ENCODE measurements at places on chromosomes 7 and 10.

DNA sequence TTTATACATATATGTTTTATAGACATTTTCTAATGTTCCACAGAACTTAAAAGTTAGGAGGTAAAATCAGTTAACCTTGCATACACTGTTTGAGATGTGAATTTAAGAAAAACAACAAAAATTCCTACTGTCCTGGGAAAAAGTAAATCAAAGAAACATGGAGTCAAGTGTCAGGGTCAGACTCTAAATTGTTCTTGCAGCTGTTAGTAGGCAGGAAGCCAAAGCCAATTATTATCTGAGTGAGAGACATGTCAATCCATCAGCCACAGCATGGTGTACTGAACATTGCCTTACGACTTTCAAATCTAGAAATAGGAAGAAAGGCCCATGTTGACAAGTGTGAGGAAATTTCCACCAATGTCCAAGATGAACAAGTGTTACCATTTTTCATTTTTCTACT lies 461.2 kb upstream of the MBL2 start:
- DNase-seq: no peak

GRCh38 chr10:102668326-102669107 lies 24.2 kb downstream of the TRIM8 start:
- no peak for DNase-seq

DNA sequence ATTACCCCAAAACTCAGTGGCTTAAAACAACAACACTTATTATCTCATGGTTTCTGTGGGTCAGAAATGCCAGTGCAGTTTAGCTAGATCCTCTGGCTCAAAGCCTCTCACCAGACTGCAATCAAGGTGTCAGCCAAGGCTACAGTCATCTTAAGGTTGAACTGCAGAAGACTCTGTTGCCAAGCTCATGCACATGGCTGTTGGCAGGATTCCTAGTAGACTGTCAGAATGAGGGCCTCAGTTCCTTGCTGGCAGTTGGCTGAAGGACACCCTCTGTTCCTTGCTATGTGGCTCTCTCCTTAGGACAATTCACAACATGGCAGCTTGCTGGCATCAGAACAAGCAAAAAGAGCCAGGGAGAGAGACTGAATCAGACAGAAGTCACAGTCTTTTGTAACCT lies 34.7 kb downstream of the TOMM7 start:
- no peak for DNase-seq

- DNase-seq: no peak
Observed at GRCh38 chr10:48691812-48692528, 7.3 kb downstream of the WDFY4 start.

- no peak for DNase-seq
Observed at GRCh38 chr7:81430150-81430549, 339.7 kb downstream of the HGF start.

DNA sequence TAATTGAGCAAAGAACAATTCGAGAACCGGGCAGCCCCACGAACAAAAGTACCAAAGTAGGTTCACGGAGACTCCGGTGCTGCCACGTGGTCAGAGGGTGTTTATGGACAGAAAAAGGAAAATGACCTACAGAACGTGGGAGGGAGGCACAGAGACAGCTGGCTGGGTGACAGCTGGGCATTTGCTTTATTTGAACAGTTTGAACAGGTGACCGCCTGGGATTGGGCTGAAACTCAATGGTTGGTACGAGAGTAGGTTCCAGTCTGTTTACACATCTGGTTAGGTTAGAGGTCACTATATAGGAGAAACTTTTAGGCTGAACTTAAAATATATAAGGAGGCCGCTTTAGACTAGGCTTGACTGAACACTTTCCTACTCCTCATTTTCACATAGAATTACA lies 50.6 kb upstream of the CELF2 start:
- DNase-seq: no peak

GRCh38 chr7:44158096-44158872 lies 17.2 kb upstream of the MYL7 start:
- DNase-seq: no peak

DNA sequence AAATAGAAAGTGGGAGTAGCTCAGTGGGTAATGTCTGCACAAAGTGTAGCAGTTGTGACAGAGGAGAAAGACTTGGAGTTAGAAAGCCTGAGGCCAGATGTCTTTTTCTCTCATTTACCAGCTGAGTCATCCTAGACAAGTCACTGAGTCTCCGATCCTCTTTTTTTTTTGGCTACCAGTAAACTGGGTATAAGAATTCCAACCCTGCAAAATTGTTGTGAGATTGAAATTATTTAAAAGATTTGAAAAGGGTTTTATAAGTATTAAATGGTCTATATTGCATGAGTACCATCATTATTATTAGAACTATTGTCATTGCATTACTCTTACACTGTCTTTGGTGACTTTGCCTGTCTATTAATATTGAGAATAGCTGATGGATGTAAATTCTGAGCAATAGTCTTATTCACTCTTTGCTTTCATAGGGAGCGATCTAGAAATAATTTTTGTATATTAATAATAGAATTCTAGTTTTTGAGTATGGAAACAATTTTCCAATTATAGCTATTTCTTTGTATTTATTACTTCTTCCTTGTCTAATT lies 74.0 kb downstream of the ARID5B start:
- DNase-seq: no peak

GRCh38 chr10:119391440-119392251 lies 150.9 kb downstream of the RGS10 start:
- no peak for DNase-seq

GRCh38 chr10:33391611-33392465 lies 57.4 kb upstream of the NRP1 start:
- no peak for DNase-seq

DNA sequence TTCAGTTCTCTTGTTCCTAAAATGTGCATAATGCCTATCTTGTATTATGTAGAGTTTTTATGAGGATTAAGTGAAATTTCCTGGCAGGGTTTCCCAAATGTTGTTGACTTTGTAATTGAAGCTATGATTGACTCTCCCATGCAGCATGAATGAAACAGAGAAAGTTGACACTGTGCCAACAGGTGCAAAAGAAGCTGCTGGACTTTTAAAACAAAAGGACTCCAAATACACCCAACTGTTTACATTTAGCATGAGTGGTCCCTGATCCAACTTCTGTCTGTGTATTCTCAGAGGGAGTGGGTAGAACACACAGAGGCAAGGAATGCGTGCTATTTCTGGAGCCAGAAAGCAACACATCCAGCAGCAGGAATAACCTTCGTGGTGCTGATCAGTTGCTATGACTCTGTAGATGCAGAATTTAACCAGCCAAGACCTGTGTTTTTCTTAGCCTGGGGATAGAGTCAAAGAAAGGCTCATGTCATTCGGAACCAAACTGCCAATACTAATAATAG lies 14.4 kb upstream of the RBM20 start:
- no peak for DNase-seq

- no peak for DNase-seq
Observed at GRCh38 chr7:129315960-129316359, 91.1 kb downstream of the AHCYL2 start.

- no peak for DNase-seq
Observed at GRCh38 chr7:37399876-37400421, 48.7 kb downstream of the ELMO1 start.

DNA sequence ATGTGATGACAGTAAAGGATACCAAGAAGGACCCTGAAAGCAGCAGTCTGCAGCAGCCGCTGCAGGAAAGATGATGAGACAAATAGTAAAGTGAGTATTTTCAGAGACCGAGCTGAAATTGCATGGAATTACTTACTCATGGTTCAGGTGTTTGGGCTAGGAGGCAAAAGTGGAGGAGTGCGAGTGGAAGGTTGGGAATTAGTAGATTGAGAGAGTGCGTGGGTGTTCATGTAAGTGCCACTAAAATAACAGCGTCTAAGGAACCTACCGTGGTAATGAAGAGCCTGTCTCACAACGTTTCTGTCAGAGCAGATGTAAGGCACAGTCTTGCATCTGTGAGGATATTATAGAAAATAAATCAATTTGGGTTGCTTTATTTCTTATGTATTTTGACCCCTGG lies 48.3 kb upstream of the FMC1 start:
- DNase-seq: no peak

Data from stimulated activated CD8-positive, alpha-beta memory T cell treated with anti-CD3 and anti-CD28 coated beads, Interleukin-7, amount 100 ng/mL, for 24 hours (primary cell).